Liver (tissue), 10 donors: ENCODE measurements at places on chromosomes 5 and 9. TPM values are rescaled to one million over a fixed set of nuclear protein-coding genes. Genes with fewer than 3 reads are reported as not detected.

The CDKN2A gene
- total RNA-seq, result 0.33 TPM

- DNase-seq, result no peak
These were observed at the start of gene LIX1 for GRCh38 chr5:97142521-97143254. LIX1 (minus strand) TSS chr5:97142611; CDS start chr5:97142576, 35 bp downstream.

The NKD2 gene
- 0.09 TPM for total RNA-seq

DNA sequence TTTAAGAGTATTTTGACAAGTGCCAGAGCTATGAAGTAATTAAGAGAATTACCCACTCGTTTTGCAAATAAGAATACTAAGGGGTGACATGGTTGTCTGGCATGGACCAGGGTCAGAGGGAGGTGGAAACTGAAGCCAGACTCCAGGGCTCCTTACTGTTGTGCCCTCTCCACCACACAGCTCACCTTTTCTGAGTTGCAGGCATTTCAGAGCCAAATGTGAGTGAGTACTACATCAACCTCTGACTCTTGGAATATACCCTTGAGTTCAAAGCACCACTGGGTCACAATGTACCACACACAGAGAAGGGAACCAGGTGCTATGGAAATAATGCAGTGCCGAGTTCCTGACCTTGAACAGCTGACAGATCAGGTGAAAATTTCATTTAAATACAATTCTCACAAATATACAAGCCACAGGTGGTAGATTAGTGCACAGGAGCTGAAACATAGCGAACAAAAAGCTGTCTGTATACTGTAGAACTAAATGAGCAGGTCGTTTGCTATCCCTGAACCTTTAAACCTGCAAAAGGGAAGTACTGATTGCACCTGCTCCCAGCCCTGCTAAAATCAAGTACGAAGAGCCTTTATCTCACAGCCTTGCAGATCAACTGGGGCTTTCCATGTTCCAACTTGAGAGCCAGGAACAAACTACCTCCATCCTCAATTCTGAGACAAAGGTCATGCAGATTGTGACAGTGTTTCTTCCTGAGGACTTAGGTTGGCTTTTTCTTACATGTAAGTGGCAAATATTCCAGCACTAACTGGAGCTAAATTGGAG is 57.0 kb downstream of the GOLM1 start:
- no peak for DNase-seq

DNA sequence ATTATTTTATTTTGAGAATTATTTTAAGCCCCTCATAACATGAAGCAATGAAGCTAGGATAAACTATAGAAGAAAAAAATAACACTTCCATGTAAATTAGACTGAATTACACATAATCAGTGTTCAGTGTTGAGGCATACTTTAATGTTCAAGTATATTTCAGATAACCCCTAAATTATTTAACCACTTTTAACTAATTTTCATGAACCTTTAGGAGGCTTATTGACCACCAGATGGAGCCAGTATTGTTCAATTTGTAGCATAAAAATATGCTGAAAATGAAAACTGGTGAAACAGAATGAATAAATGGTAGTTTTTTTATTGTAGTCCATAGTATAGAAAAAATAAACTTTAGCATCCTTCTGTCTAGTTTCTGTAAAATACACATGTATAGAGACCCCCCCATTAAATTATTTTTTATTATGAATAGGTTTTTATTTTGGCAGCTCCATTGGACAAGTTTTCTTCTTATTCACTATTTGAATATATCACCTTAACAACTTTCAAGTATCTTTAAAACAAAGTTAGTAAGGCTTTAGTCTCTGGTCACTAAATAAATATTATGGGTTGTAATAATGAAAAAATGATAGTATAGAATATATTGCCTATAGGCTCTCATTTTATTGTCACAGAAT is 190.1 kb downstream of the CWC27 start:
- no peak for DNase-seq

DNA sequence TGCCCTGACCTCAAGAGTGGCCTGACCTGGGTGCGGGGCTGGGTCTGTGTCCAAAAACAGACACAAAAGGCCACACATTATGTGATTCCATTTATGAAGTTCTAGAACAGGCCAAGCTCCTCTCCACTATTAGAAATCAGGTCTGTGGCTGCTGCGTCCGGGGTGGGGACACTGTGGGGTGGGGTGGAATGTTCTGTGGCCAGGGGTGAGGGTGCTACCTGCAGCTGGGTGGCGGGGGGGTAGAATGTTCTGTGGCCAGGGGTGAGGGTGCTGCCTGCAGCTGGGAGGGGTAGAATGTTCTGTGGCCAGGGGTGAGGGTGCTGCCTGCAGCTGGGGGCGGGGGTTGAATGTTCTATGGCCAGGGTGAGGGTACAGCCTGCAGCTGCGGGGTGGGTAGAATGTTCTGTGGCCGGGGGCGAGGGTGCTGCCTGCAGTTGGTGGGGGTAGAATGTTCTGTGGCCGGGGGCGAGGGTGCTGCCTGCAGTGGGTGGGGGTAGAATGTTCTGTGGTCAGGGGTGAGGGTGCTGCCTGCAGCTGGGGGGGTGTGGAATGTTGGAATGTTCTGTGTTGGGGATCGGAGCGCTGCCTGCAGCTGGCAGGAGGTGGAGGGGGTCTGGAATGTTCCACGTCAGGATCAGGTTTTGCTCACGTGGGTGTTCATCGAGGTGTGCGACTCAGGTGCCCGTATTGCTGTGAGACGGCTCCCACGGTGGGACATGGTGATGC is 8.3 kb downstream of the LCN12 start:
- DNase-seq, result no peak

The CDH6 gene
- total RNA-seq, result 1.0 TPM

- DNase-seq, result no peak
These were observed 1077.9 kb upstream of the C9orf72 start for GRCh38 chr9:28651050-28651722.

DNA sequence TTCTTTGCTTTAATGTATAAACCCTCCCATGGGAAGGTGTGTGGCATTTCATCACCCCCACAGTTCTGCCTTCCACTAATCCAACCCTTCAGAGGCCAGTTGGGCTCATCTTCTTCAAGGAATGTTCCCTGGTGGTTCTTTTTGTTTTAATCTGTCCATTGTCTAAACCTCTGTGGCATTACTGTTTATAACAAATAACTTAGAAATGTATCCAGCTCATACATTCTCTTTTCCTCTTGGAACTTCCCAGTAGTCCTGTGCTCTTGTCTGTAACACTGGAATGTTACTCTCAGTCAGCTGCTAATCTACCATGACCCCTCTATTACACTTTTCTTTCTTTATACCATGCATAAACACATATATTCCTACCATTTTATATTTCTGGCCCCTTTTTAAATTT is 213.5 kb upstream of the TARS1 start:
- DNase-seq, result no peak

The DMRT3 gene
- not detected for total RNA-seq
